ENCODE measurements at places on chromosomes 4 and X.
A peak's percentile ranks its signal among the peaks of the same experiment; 100 is the strongest.

DNA sequence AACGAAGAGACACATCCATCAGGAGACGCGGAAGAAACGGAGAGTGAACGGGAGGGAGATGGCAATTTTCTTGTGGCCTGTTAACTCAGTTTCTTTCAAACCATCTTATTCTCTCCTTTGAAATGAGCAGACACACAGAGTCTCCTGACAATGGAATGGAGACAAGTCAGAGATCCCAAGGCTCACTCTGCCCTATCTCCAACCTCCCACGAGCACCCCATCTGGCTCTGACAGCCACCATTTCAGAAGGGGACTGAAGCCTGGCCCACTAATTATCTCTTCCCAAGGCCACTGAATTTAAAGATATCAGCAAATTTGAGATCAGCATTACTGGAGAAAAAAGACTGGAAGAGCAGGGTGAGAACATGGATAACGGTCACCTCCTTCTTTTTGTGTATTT, 215.6 kb downstream of the DHX15 start:
- DNase-seq, result no peak

DNA sequence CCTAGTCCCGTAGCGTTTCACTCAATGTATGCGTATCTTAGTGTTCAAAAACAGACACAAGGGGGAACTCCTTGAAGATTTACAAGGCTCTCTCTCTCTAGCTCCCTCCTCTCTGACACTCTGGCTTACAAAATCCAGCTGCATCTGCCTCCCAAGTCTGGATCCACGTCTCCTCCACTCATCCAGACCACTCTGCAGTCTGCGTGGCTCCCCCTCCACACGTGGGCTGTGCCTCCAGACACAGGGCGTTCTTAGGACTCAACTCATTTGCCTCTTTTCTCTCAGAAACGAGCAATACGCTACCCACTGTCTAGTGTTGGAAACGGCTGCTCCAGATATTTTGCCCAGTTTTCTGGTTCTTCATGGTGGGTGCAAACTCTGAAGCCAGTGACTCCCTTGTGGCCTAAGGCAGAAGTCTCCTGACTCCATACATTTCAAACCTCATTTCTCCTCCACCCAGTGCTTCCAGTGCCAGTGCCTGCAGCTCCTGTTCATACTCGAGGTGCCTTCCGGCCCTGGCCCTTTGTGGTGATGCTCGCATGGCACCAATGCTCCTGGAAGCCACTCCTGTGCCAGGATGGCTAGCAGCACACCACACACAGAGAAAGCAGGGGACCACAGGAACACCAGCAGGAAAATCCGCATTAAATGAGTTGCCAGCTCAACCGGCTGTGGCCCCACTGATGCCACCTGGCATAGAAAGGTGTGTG, 24.1 kb downstream of the NAT8L start:
- DNase-seq, result no peak

DNA sequence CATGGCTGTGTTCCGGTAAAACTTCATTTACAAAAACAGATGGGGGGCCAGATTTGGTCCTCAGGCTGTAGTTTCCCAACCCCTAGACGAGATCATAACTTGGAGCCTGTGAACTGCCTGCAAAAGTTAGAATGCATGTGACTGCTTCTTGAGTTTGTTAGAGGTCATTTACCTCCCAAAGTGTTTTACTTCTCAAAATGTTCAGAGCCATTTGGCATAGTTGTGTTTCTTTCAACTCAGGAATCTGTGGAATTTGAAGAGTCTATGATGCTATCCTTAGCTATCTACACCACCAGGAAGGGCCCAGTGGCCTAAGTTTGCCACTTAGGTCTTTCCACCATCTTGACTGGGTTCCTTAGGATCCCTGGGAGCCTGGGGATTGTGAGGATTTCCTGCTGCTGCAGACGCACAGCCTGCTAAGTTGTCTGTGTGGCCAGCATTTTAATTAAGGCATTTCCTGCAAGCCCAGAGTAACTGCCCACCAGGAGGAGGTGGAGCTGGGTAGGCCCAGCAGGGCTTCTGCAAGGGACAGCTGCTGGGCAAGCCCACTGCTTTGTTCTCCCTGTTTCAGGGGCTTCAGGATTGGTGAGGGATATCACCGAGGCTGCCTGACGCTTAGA, 53.1 kb downstream of the CCNI start:
- DNase-seq, result no peak

- DNase-seq, result no peak
These were observed 257.2 kb downstream of the DMD start for GRCh38 chrX:32954125-32954524.

- DNase-seq, result no peak
These were observed 19.2 kb upstream of the ADRA2C start for GRCh38 chr4:3746701-3747580.

- no peak for DNase-seq
These were observed 97.9 kb downstream of the COX18 start for GRCh38 chr4:72971572-72971971.

- DNase-seq, result peak; percentile 24
These were observed 46.2 kb downstream of the NEK1 start for GRCh38 chr4:169566021-169566818.

DNA sequence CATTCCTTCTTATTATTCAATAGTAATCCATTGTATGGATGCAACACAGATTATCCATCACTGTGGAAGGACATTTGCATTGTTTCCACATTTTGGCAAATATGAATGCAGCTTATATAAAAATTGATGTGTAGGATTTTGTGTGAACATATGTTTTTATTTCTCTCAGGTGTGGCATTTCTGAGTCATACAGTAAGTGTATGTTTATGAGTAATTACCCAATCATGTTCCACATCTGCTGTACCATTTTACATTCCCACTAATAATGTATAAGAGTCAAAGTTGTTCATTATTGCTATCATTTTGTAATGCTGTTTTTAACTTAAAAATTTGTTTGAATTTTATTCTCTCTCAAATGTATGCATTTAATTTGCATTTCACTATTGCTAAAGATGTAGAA, 25.5 kb downstream of the MAGEA4 start:
- no peak for DNase-seq

Measured in CD4-positive, alpha-beta T cell treated with Interleukin-6 at 100 ng/mL for 8 hours (primary cell).